NCI-H2107 (cell line): ENCODE measurements at places on chromosomes 11 and 22.
A peak's percentile ranks its signal among the peaks of the same experiment; 100 is the strongest.

DNA sequence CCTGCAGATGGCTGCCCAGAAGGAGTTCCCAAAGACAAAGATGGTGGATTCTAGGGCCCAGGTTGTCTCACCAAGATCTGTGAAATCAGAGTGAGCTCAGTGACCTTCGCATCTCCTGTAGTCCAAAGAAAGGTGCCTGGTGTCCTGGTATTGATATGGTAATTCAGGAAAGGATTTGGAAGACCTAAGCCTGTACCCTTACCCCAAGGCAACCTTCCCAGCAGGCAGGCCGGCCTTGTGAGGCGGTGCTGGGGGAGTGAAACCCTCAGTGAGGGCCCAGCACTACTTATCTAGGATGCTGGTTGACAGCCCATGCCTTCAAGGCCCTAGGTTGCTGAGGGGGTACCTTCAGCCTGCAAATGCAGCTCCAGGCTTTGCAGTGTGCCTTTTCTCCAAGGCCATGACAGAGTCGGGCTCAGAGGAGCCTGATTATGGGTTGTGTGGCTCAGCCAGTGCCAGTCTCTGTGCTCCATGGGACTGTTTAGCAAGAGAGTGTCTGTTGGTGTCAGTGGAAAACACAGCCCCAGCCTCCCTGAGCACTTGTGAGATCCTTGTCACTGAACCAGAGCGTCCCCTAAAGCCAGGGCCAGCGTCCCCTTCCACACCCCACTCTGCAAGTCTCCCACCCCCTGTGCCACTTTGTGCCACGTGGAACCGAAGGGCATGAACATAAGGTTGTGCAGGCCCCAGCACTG lies 72.8 kb upstream of the MYOD1 start:
- no peak for DNase-seq

DNA sequence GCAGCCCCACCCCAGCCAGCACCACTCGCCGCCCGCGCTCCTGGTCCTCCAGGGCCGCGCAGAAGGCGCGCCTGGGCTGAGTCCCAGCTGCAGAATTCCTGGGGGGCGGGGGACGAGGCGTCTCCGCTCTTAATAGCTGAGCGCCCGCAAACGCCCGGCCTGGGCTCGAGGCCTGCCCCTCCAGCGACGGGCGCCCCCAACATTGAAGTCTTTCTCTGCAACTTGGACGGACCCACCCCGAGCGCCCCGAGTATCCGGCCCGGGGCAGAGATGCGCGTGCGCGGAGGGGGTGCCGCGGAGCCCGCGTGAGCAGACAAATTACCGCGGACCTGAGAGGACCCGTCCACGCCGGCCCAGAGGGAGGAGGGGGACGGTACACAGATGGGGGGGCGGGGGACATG lies 6.7 kb upstream of the SYT7 start:
- no peak for DNase-seq

- no peak for DNase-seq
Observed at GRCh38 chr22:43109921-43110443, 568 bp upstream of the BIK start.

DNA sequence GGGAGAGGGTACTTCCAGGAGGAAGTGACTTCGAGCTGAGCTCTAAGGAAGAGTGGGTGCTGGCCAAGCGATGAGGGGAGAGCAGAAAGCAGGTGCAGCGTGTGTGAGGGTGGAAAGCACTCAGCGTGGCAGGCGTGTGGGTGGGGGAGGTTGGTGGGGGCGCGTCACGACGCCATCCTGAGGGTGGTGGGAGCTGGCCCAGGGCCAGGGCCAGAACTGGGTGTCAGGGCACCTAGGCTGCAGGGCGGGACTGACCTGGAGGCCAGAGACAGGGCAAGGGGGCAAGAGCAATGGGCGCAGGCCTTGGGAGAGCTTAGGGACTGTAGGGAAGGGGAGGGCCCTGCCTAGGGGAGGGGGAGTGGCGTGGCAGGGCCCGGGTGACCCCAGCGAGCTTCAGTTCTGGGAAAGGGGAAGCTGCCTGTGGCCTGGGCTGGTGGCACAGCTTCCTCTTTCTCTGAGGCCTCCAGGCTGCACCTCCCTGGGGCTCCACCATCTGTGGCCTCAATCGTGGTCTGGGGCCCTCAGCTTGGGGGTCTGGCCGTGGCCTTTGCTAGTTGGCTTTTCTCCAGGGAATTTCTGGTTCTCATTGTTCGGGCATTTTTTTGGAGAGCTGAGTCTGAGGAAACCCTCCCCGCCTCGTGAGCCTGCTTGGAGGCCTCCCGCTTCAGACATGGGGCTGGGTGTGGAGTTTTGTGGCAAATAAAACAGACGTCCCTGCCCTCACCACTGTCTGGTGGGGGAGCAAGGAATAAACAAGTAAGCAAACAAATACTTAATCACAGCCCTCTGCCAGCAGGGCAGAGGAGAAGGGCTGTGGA lies 8.9 kb downstream of the RELT start:
- no peak for DNase-seq

GRCh38 chr11:1147792-1148191 lies 10.0 kb upstream of the MUC5AC start:
- DNase-seq: no peak

DNA sequence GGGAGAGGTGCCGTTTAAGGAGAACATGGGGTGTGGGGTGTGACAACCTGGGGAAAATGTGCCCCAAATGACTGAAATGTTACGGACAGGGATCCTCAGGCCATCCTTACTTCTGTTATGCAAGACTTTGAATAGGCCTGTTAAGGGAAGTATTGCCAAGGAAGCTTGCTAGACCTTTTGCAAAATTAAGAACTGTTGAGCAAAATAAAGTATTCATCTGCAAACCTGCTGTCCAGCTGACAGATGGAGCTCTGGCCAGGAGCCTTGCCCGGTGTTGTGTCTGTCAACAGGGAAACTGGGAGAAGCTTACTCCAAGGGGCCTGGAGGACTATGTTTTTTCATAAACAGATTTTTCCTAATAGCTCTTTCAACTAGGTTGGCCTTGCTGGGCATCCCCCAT lies 48.0 kb downstream of the FAT3 start:
- DNase-seq: no peak

GRCh38 chr22:28600546-28601143 lies 79.0 kb downstream of the TTC28 start:
- DNase-seq: peak; percentile 36

- no peak for DNase-seq
Observed at GRCh38 chr22:19818324-19819207, 36.1 kb downstream of the GNB1L start.

GRCh38 chr11:43924112-43924855 lies 18.2 kb upstream of the C11orf96 start:
- DNase-seq: no peak

GRCh38 chr11:65946655-65947054 lies 1.4 kb downstream of the TSGA10IP start:
- no peak for DNase-seq

GRCh38 chr22:23103199-23103954 lies 33.1 kb downstream of the GNAZ start:
- no peak for DNase-seq

- peak; percentile 45 for DNase-seq
Observed at GRCh38 chr11:66864172-66864901, 7.5 kb downstream of the LRFN4 start.

- no peak for DNase-seq
Observed at GRCh38 chr11:92920331-92920730, 49.1 kb upstream of the MTNR1B start.

- DNase-seq: no peak
Observed at GRCh38 chr22:40120848-40121247, 56.9 kb upstream of the TNRC6B start.

DNA sequence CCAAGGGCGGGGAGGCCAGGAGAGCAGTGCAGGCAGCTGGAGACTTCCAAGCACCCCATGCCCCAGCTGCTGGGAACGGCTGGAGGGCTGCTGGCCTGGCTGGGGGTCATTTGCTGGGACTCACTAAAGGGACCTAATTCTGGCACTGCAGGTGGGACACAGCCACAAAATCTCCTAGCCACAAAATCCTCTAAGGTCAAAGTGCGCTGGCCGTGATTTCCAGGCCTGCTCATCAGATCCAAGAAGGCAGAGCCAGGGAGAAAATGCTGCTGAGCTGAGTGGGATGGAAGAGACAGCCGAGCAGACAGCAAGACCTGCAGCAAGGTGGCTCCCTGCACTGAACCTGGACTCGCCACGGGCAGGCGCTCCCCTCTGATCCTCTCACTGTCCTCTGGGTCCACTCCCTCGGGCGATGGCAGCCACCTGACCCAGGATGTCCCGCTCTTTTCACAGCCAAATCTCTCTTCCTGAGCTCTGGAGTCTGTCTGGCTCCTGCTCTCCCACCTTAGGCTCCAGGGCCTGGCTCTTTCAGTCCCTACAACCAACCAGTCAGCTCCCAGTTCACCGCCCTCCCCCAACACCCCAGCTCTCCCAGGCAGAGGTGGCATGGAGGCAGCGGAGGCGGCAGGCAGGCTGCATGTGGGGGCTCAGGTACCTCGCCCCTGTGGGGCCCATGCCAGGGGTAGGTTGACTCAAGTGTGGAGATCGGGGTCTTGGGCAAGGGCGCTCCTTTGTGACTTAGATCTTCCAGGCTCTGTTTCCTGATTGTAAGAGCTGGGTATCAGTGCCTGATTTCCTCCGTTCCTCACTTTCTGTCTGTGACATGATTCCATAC lies 14.5 kb downstream of the OVOL1 start:
- no peak for DNase-seq

DNA sequence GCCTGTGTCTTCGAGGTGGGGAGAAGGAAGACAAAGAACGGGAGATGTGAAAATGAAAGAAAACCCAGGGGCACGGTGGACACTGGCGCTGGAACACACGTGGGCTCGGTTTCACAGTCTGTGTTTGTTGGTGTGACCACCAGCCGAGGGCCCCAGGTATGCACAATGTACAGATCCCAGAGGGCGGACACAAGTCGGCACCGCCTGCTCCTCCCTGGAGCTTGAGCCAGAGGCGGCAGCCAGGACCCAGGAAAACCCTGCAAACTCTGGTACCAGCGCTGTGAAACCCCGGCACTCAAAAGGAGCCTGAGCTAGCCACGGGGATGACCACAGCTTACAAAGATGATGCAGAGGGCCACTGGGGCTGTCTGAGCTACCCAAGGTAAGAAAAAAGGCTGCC lies 105.0 kb downstream of the SHANK2 start:
- no peak for DNase-seq

DNA sequence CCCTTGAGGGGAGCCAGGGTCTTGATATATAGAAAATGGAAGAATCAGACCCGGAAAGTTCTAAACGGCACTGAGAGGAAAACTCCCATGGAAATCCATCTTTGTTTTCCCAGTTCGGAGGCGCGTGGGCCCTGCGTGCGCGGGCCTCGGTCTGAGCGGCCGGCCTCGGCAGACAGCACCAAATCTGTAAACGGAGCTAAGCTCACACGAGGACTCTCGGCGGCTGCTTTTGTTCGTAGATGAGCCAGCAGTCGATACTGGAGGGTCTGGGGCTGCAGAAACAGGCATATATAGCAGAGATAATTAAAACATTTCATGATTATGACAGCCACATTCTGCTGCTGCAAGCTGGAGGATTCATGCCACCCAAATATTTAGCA lies 68.5 kb upstream of the PPARA start:
- no peak for DNase-seq

- no peak for DNase-seq
Observed at GRCh38 chr11:57493507-57494503, 21.7 kb downstream of the SLC43A1 start.

DNA sequence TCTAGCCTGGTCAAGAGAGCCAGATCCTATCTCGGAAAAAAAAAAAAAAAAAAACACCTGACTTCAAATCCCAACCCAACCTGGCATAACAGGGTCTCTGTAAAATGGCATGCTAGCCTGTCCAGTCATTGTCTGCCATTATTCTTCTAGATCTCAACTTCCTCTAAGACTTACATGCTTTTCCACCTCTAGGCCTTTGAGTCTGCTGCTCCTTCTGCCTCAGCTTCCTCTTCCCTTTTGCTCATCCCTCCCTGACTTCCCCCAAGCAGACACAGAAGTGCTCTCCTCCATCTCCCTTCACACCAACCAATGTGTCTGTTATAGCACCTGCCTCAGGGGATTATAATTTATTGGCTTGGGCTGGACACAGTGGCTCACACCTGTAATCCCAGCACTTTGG lies 7.8 kb downstream of the STK33 start:
- no peak for DNase-seq

DNA sequence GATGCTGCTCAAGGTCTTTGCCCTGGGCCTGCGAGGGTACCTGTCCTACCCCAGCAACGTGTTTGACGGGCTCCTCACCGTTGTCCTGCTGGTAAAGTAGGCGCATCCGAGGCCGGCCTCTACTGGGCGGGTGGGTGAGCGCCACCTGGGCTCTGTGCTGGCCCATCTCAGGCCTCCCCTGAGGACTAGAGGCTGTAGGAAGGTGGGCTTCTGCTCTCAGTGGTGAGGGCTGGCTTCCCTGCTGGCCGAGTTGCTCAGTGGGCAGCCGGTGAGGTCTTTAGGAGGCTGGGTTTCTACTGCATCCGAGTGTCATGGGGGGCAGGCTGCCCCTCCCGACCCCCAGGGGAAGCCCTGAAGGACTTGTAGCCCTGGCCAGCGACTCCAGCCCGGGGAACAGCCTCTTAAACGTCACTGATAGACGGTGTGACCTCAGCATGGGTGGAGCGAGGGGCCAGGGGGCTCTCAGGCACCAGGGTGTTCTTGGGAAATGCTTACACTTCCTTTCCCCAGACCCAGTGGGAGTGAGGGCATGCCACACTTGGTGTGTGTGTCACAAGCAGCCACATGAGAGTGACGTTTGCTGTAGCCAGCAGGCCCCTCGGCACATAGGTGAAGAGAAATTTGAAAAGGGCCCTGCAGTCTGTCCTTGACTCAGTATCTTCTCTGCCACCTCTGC lies 30.3 kb downstream of the TPCN2 start:
- DNase-seq: no peak

DNA sequence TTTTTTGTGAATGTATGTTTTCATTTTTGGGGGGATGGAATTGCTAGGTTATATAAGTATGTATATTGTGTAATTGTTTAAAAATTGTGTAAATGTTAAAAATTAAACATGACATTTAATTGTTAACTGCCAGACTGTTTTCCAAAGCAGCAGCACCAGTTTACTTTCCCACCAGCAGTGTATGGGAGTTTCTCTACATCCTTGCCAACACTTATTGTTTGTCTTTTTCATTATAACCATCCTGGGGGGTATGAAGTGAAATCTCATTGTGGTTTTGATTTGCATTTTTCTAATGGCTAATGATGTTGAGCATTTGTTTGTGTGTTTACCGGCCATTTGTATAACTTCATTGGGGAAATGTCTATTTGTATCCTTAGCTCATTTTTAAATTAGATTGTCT lies 31.7 kb upstream of the RRAS2 start:
- no peak for DNase-seq
